Fibroblast of villous mesenchyme (primary cell): ENCODE measurements at places on chromosomes 4 and X. TPM values are rescaled to one million over a fixed set of nuclear protein-coding genes. Genes with fewer than 3 reads are reported as not detected.

- DNase-seq = no peak
Measured at GRCh38 chrX:108123591-108124366, 32.2 kb downstream of the ATG4A start.

Gene GNRHR
- under 0.01 TPM in 1 of 2 replicates, not detected in the other for total RNA-seq

DNA sequence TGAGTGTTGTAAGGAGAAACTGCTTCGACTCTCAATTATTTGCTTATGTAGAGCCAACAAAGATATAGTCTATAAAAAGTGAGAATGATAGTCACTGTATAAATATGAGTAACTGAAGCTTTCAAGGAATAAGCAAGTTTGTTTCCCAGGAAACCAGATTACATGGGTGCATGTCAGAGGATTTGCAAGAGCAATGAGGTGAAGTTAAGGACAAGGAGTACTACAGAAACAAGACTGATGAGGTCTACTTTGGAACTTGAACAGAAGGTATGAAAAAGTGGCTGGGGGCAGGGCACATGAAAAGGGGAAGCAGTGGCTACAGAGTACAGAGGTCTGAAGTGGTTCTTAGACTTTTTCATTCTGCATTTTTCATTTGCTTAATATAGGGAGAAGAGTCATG lies 321.0 kb upstream of the CXXC4 start:
- no peak for DNase-seq

Gene ADH4
- not detected in 2 replicates for total RNA-seq

Gene NSG1
- total RNA-seq = 0.32 and 0.86 TPM in 2 replicates

Gene CT83
- not detected in 2 replicates for total RNA-seq

DNA sequence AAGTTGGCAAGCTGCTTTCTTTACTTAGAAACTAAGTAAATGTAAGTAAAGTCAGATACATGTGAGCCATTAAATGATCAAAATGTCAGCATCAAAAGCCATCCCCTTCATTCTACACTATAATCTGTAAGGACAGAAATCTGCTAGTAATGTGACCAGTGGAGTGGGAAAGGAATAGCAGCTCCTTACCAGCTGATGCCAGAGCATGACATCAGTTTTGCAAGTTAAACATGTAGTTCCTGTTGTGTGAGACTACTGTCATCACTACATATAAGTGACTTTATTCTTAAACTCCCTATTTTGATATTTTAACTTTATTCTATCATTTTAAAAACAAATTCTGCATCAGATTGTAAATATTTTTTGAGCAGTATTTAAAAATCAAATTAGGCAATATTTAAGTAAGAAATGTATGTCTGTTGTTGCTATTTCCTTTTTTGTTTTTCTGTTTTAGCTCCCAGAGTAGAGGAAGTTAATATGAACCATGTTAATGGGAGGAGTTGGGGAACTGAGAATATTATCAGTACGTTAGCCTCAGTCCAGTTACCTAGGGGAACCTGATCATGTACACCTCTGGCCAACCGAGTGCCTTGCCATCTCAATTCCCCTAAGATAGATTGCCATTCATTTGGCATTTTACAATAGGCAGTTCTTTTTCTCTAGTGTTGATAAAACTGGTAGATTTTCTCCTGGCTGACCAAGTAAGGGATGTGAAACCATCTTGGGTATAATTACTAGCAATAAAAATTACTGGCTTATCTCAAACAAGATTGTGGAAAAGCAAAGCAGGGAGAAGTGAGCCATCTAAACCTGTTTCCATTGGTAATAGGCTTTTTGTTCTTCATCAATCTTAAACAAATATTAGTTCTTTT lies 34.7 kb downstream of the CCNI start:
- DNase-seq = no peak

GRCh38 chr4:89072921-89073320 lies 15.9 kb upstream of the FAM13A start:
- DNase-seq = peak; percentile 8

Gene HELT
- total RNA-seq = not detected in 2 replicates

- no peak for DNase-seq
Measured at GRCh38 chr4:77179519-77179918, 22.5 kb downstream of the CCNG2 start.

Gene DNAAF6
- not detected in 2 replicates for total RNA-seq

Gene DSPP
- total RNA-seq = not detected in 2 replicates

Gene KCNE5
- total RNA-seq = 0.32 TPM in 1 of 2 replicates, not detected in the other

Gene PPEF2
- under 0.01 TPM in 1 of 2 replicates, not detected in the other for total RNA-seq

DNA sequence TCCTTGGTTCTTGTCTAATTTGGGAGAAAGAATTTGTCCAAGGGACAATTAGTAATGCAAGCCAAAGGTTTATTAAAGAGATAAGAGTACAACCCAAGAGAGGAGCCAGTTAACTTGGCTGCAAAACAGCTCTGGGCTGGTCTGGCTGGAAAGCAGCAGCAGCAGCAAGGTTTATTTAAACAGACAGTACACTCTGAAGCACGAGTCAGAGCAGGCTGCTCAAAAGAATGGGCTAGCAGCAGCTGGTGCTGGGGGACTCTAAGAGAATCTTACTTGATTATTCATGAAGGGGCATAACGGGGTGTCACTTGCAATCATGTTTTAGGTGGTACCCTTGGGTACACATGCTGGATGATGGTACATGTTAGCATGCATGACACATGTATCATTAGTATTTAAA lies 17.1 kb upstream of the CT47C1 start:
- DNase-seq = no peak

DNA sequence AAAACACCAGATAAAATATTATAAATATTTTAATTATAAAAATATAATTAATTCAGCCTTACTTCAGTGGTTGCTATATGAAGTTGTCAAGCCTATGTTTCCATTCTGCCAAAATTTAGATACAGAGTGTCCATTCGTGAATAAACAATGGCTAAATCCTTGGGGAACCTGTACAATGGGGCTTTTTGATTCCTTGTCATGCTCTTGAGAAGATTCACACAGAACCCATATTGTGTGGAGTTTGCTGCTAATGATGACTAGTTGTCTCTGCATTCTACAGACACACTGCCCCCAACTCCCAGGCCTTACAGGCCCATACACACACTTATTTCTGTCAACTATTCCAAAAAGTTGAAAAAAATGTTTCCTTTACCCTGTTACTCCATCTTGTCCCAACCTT lies 33.4 kb upstream of the MAGEC2 start:
- no peak for DNase-seq

DNA sequence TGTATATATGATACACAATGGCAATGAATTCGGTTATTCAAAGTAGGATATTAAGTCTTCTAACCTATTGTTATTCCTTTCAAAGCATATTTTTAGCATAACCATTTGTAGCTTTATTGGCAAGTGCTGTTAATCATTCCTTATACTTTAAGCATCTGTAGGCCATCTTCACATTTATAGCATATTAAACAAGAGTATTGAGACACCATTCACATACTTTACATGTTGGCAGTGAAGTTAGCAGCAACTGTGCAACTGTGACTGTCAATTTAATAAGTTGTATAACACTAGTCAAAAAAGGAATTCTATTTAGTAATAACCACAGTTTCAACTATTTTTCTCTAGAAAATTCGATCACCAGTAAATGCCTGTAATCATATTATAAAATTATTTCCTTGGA lies 107.3 kb upstream of the MYOZ2 start:
- no peak for DNase-seq

DNA sequence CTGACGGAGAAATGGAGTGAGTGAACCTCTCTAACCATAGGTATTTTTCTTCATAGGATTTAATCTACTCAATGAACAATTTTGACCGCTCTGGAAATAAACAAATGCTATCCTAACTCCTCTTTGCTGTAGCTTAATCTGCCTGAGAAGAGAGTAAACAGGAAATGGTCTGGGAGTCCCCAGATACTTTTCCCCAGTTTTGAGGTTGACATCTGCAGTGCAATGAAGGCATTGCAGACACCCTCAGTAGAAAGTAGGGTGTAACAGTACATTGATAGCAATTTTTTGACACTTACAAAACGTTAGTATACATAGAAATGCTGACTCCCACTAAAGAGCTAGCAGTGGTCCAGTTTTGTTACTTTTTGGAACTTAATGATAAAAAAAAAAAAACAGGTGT lies 495.9 kb upstream of the FAM241A start:
- DNase-seq = no peak

DNA sequence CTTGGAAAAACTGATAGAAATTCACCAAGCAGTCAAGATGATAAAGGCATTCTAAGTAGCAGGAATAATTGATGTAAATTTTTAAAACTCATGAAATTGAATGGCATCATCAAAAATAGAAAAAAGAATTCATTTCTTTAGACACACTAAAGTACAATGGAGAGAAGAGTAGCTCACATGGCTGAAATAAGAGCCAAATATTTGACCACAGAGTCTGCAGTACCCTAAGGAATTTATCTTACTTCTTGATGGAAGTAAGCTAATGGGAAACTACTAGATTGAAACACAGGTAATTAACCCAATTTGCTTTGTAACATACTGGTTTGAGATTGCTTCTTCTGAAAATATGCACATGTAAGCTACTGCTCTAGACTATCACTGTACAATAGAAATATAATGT lies 70.8 kb upstream of the GPM6A start:
- no peak for DNase-seq

DNA sequence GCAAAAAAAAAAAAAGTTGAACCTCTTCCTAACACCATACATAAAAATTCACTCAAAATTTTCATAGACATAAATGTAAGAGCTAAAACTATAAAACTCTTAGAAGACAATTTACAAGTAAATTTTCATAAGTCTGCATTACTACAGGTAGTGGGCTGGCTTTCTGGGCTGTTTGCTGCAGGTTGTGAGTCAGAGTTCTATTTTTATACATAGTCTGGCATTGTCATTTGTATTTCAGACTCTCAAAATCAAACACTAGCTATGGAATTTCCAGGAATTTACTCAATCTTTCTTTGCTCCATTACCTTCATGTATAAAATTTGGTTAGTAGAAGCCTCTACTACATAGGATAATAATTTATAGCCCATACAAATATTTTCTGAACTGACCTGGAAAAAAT lies 227.2 kb downstream of the COX18 start:
- DNase-seq = no peak
